ENCODE measurements at places on chromosomes 4 and X.

DNA sequence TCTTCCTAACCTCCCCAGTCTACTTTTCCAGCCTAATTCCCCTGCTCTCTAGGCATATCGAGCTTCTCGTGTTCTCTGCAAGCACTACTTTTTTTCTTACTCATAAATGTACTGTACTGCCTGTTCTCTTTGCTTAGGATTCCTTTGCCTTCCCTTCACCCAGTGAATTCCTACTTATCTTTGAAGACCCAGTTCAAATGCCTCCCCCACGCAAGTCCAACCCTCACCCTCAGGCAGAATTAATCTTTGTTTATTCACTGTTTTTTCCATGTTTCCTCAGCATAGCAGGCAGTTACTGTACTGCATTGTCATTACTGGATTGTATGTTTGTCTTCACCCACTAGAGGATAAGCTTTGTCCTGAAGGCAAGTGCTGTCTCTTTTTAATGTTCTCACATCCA is 287.7 kb downstream of the BMPR1B start:
- peak; percentile 24 for DNase-seq

DNA sequence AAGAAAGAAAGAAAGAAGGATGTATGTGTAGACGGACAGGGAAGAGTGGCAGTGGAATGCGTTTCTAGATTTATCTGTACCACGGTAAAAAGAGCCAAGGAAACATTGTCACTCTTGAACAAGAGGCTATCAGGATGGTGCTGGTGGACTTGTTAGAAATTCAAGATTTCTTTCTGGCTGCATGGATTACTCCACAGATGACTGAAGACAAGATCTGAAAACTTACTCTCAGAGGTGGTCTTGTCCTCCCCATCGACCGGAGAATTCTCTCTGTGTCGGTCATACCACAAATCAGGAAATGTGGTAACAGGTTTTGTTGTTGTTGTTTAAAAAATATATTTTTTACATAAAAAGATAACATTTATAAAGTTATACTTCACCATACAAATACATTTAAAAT is 11.8 kb downstream of the DSPP start:
- DNase-seq = no peak

DNA sequence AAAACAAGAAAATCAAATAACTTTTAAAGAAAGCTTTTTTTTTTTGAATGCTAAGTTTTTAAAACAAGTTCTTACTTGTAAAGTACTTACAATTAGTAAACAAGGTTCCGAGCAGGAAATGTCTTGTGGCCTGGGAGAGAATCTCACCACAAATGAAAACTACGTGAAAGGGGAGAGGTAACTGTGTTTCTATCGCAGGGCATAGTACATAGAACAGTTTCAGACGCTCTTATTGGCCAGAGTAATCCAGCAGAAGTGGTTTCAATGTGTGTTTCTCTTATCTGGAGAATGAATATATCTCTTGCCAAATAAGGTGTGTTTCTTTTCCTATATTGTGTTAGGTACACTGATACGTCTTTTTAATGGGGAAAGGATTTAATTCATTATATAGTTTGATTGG is at the start of gene PLAC8:
Gene PLAC8 (minus strand): TSS at position 154 of the 400 bp plus-strand sequence. CDS start 6,808 bp downstream, outside the sequence.
- DNase-seq = no peak

GRCh38 chr4:108611365-108611764 is 9.0 kb upstream of the RPL34 start:
- peak; percentile 28 for DNase-seq

DNA sequence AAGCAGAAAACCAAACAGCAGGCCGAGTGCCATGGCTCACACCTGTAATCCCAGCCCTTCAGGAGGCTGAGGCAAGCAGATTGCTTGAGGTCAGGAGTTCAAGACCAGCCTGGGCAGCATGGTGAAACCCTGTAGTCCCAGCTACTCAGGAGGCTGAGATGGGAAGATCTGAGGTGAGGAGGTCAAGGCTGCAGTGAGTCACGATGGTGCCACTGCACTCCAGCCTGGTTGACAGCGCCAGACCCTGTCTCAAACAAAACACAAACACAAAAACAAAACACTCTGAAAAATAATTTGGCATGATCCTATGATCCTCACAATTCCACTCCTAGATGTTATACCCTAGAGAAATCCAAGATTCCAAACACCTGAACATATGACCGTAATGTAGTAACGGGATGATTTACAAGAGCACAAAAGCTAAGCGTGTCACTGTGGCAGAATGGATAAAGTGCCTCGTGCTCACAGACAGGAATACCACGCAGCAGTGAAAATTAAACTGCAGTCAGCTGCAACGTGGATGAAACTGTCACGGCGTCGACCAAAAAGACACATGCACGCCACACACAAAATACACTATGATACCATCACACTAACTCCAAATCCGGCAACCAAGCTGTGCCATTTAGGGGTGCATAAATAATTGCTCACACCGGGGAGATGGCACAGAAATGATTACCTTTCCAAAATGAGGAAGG is 1.7 kb downstream of the NELFA start:
- DNase-seq = no peak

- no peak for DNase-seq
These were observed 40.5 kb downstream of the SETD7 start for GRCh38 chr4:139515531-139515958.

DNA sequence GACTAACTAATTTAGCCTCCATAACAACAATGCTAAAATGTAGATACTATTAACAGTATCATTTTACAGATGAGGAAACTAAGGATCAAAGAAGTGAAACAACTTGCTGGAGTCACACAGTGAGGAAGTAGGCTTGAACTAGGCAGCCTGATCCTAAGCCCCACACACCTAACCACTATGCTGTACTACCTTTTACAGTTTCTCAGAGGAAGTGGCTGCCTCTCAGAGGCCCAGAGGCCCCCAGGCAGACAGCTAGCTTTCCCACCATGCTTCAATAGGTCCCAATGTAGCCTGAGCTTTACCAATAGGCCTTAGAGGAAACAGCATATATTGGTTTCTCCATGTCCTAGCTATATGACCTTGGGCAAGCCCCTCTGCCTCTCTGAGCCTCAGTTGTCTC is 69.4 kb upstream of the PJA1 start:
- DNase-seq = no peak

DNA sequence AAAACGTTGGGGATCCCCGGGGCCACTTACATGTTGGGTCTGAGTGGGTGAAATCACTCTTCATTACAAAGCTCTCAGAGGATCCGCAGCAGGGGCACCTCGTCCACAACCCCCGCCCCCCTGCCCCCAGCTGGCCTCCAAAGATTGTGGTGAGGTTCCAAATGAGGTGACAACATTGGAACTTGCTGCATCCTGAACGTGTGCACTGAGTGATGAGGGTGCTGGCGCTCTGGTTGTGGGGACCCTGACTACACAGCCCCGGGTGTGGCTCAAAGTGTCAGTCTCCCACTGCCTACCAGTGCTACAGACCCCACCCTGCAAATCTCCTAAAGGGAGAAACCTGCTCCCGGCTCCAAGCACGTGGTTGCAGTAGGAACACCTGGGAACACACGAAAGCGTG is 111.9 kb downstream of the PHKA2 start:
- no peak for DNase-seq

GRCh38 chr4:76029300-76029699 is 6.0 kb upstream of the CXCL10 start:
- DNase-seq = no peak

DNA sequence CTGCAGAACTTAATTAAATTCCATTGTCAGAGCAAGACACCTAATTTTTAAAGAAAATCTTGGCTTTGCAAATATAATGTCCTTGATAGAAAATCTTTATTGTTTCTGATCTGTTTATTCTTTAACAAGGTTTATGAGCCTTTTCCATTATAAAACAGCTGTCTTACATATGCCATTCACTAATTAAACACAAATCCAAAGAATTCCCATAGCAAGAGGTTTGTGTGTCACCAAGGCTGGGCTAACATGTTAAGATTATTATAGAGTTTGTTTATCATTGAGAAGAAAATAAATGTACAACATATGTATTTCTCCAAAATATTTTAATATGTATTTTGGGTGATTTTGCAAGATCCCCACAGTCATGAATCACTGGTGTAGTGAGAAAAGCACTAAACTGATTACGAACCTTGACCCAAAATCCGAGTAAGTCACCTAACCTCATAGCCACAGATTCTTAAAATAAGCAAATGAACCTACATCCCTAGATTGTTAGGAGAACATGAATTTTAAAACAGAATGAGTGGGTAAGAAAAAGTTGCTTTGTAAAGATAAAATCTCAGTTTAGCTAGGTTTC is 694.8 kb upstream of the INTU start:
- no peak for DNase-seq

GRCh38 chr4:2261110-2261852 is 628 bp downstream of the MXD4 start:
- peak; percentile 50 for DNase-seq

GRCh38 chr4:119897260-119897659 is 169.4 kb downstream of the MAD2L1 start:
- peak; percentile 20 for DNase-seq

Data from brain (organoid and tissue), 16 donors.